ENCODE measurements at places on chromosomes 2 and 18. TPM values are rescaled to one million over a fixed set of nuclear protein-coding genes. Genes with fewer than 3 reads are reported as not detected.

GRCh38 chr2:114642988-114643553 is 200.6 kb downstream of the DPP10 start:
- DNase-seq, result no peak

The TIA1 gene
- total RNA-seq, result 188 TPM

The ASAP2 gene
- total RNA-seq, result 33.0 TPM

DNA sequence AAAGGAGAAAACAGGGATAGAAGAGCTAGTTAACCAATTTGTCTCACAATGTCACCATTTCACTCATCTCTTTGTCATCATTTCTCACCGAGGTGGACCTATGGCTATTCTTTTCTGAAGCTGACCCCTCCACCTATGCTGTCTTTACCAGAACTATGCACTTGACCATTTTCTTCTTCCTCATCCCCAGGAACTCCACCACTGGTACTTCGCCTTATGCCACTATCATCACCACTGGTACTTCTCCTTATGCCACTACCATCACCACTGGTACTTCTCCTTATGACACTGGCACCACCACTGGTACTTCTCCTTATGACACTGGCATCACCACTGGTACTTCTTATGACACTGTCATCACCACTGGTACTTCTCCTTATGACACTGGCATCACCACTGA is 745.8 kb upstream of the CHAC2 start:
- no peak for DNase-seq

DNA sequence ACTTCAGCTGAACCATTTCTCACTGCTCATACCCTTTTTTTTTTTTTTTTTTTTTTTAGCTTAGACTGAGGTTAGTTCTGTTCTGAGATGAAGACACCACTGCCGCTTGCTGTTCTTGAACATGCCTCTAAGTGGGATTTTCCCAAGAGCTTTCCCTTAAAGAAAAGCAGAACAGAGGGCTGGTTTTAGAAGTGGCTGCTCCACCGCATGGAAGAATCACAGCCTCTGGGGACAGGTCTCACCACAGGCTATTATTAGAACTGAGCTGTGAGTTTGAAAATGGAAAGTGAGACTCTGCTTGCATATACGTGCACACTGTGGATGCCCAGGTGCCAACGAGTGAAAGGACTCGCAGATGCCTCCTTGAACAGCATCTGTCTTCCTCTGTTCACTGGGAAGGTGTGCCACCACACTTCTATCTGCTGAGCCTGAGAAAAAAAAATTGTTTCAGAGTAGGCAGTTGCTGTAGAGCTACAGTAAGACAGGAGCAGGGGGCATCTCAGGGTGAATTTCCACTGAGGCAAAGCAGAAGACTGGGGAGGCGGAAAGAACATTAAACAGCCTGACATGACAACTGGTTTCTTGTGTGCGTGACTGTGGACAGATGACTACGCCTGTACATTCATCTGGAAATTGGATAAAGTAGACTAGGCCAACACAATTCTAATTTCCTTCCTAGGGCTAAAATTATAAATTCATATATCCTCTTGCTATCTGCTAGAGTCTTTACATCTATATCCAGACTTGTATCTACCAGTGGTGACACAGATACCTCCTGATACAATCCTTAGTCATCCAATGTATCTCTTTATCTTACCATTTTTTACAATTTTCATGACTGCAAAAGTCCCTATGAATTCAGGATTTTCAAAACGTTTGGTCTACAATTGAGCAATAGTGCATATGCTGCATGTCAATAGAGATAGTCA is 1045.7 kb upstream of the CELF4 start:
- no peak for DNase-seq

DNA sequence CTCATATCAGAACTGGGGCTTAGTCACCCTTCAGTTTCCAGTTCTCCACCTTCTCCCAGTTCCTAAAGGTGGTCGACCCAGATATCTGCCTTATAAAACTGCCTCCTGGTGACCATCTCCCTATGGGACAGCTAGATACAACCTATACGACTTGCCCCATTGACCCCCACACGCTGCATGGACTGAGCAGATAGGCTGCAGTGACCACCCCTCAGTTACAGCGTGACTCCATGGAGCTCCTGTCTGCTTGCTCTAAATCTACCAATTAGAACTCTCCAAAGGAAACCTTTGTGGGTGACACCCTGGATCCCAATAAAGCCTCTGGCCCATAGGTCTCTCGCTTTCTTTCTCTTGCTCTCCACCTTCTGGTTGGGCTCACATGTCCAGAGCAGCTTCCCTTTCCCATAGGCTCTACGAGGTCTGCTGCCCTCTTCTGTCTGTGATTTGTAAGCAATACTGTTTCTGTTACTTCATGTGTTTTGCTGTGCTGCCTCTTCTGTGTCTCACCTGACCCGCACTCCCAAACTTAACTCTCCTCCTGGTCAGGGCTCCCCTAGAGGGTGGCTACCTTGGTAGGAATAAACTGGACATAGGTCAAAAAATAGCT is 971.3 kb upstream of the FAM98A start:
- no peak for DNase-seq

- DNase-seq, result no peak
Observed at GRCh38 chr2:11896386-11896785, 150.0 kb downstream of the LPIN1 start.

- no peak for DNase-seq
Observed at GRCh38 chr2:144136297-144137010, 383.5 kb downstream of the ZEB2 start.
